ENCODE measurements at places on chromosomes 11 and 22.

GRCh38 chr11:27229511-27230191 lies 133.4 kb downstream of the CCDC34 start:
- DNase-seq, result no peak

GRCh38 chr22:45421349-45422055 lies 8.0 kb downstream of the RIBC2 start:
- DNase-seq, result no peak

- no peak for DNase-seq
Observed at GRCh38 chr22:48055827-48056226, 1293.4 kb downstream of the TBC1D22A start.

DNA sequence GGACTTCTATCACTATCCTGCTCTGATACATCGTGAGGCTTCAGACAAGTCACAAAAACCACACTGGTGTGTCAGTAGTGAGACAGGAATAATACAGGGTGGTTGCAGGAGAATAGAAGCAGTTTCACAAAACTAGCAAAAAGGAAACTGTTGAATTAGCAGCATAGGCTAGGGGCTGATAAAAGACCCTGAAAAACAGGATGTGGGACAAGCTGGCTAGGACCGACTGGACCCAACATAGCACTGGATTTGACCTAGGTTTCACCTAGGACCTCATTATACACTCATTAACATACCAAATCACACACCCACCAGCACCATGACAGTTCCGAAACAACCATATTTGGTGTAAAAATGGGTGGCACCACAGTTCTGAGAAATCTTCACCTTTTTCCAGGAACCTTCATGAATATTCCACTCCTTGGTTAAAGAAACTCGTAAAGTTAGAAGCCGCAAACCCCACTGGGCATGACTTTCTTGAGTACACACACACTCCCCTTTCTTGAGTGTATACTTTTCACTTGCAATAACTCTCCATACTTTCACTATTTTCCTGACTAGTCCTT lies 76.2 kb downstream of the SLC1A2 start:
- DNase-seq, result no peak

- DNase-seq, result no peak
Observed at GRCh38 chr11:111540114-111540936, at the start of gene LAYN. Gene LAYN, plus strand, starts transcription at chr11:111540720. Its CDS starts 124 bp downstream, at chr11:111540844.

GRCh38 chr22:20109411-20110358 lies 6.2 kb upstream of the RANBP1 start:
- DNase-seq, result no peak

- DNase-seq, result no peak
Observed at GRCh38 chr22:38205261-38206128, 3.7 kb downstream of the MAFF start.

DNA sequence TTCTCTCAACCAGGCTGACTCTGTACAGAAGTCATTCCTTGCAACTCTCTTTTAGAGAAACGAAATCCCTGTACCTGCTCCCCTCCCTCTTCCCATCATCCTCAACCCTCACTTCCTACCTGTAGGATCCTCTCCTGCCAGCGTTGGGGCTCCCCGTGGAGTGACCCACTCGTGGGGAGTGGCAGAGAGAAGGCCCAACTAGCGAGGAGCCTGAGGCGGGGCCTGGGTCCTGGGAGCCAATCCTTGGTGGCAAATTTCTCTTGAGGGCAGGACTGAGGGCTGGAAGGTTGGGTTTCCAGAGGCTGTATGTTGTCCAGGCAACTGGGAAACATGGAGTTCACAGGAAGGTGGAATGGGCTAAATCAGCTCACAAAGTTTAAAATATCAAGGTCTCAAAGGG lies 10.4 kb downstream of the NHERF4 start:
- no peak for DNase-seq

- no peak for DNase-seq
Observed at GRCh38 chr11:76361374-76361773, 19.6 kb downstream of the THAP12 start.

- no peak for DNase-seq
Observed at GRCh38 chr11:84993386-84993785, 633.8 kb downstream of the DLG2 start.

GRCh38 chr22:35352214-35353111 lies 28.4 kb upstream of the HMOX1 start:
- no peak for DNase-seq

DNA sequence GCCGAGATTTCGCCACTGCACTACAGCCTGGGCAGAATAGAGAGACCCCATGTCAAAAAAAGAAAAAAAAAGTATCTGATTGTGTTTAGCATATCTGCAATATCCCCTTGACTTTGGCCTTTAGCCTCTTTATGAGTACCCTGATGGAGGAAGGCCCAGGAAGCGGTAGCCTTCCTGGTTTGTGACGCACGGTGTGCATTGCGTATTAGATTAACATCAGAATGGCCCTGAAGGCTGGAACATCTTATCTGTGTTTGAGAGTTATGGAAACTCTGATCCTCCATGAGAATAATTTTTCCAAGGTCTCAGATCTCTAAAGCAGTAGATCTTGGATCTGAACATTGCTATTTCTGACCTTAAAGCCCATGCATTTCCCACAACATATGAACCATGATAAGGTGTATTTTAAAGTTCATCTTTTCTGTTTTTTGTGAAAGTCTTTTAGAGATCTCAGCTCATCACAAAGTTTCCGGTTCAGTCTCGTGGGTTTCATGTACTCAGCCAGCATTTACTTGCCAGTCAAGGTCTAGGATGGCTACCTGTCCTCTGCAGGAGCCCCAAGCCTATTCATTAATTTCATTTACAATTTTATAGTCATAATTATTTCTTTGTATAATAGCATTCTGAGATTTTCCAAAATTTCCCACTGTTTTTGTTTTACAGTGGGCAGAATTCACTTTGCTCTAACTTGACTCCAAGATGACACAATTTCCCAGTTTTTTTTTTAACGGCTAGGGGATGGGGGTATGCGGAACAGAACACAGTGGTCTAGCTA lies 605 bp upstream of the FDX1 start:
- no peak for DNase-seq

DNA sequence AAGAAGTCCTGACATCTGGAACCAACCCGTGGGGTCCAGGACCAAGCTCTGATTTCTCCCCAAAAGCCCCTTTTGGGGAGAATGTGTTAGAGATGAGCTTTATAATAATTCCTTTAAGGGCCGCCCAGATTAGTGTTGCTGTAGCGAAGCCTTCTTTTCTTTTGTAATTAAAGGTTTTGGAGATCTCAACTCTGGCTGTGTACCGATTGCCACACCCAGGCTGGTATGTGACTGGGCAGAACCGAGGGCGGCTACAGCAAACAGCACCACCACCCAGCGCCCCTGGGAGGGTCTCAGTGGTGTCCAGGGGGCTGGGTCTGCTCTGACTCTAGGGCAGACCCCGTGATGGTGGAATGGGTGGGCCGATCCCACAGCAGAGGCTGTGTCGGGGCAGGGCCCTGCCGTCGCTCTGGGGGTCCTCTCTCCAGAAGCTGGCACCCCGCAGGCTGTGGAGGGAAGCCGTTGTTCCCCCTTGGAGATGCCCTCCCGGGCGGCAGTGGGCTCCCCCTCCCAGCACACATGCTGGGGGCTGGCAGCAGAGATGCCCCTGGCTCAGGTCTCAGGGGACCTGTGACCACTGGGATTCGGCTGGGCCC lies 31.0 kb downstream of the TPCN2 start:
- no peak for DNase-seq

GRCh38 chr22:41290262-41291221 lies 4.6 kb upstream of the RANGAP1 start:
- DNase-seq, result no peak

GRCh38 chr11:61972672-61973475 lies 5.4 kb upstream of the FTH1 start:
- DNase-seq, result no peak

GRCh38 chr11:75301131-75301530 lies 50.3 kb downstream of the ARRB1 start:
- no peak for DNase-seq

DNA sequence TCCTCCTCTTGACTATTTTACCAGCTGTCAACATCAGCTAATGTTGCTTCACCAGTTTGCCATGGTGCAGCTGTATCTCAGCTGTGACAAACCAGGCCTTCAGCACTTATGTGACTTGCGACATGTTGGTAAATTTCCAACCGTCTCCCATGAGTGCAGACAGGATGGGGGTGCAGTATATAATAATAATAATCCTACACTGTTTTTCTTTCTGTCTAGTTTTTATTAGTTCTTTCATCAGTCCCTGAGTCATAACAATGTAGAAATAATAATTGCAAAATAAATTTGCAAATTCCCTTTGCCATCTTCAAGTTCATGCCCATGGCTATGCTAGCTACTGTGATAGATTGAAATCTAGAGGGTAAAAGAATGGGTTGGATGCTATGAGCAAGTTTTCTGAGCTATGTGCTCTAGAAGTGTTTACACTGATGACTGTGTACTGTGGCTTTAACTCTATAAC lies 4.9 kb downstream of the MMP13 start:
- DNase-seq, result no peak

DNA sequence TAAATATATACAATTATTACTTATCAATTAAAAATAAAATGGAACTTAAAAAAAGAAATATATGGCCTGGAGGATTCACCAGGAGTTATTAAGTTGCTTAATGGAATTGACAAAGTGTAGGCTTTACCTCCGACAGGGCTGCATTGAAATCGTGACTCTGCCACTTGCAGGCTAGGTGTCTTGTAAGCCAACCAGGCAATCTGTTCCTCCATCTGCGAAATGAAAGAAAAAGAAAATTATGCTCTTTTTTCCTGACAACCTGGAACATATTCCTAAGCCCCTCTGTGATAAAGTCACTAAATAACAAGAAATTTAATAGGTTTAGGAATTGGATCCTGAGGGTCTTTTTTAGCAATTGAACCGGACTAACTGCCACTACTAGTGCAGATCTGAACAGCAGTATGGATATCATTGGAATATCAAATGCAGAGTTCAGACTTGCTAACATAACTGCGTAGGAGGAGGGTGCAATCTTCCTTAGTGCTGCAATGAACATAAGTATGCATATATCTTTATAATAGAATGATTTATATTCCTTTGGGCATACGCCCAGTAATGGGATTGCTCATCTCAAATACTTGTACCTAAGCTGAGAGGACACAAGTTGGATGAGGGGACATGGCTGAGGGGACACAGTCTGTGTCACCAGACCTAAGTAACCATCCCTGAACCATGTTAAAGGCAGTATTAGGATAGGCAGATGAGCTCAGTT lies 42.5 kb upstream of the CEP126 start:
- no peak for DNase-seq

GRCh38 chr11:119107538-119108145 lies 498 bp downstream of the C2CD2L start:
- DNase-seq, result no peak

All from stimulated activated CD8-positive, alpha-beta memory T cell treated with anti-CD3 and anti-CD28 coated beads, Interleukin-15, amount 100 ng/mL, for 24 hours (primary cell).